ENCODE measurements at places on chromosomes 16 and 17.

GRCh38 chr16:7013990-7014389 is 318.7 kb upstream of the RBFOX1 start:
- no peak for DNase-seq

DNA sequence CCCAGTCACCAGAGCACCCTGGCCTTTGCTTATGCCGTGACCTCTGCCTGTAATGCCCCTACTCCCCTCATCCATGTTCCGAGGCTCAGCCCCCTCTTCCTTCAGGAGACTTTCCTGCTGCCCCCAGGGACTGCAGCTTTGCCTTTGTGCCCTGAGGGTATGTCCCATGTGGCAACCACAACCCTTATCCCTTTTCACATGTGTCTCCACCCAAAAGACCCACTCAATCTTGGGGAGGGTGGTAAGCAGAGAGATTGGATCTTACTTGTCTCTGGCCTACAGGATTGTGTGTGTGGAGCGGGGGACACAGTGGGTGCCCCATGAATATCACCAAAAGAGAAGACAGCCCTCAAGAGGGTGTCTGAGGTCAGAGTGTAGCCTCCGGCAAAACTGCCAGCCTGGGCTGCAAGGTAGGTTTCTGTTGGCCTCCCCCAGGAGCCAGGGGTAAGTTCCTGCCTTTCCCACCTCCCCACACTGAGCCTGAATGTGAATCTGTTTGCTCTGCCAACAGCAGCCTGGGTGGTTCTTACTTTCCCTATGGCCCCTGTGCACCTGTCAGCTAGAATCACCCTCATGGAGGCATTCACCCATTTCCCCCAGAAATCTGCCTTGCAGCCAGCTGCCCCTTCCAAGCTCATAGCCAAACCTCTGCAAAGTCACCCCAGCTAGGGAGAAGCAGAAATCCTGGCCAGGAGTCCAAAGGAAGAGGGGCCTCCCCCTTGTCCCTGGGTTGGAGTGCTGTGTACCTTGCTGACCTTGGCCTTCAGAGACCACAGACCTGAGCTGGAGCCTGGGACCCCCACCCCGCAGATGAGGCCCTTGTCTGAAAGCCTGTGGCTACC is 11.5 kb upstream of the C17orf113 start:
- DNase-seq, result no peak

- no peak for DNase-seq
Measured at GRCh38 chr16:64900019-64900418, 221.8 kb downstream of the CDH11 start.

- no peak for DNase-seq
Measured at GRCh38 chr17:34386343-34386696, 23.3 kb upstream of the CCL1 start.
